ENCODE measurements at places on chromosomes 4 and X. TPM values are rescaled to one million over a fixed set of nuclear protein-coding genes. Genes with fewer than 3 reads are reported as not detected.
A peak's percentile ranks its signal among the peaks of the same experiment; 100 is the strongest.

- no peak for DNase-seq
Measured at GRCh38 chrX:69319376-69319775, 154.1 kb upstream of the PJA1 start.

DNA sequence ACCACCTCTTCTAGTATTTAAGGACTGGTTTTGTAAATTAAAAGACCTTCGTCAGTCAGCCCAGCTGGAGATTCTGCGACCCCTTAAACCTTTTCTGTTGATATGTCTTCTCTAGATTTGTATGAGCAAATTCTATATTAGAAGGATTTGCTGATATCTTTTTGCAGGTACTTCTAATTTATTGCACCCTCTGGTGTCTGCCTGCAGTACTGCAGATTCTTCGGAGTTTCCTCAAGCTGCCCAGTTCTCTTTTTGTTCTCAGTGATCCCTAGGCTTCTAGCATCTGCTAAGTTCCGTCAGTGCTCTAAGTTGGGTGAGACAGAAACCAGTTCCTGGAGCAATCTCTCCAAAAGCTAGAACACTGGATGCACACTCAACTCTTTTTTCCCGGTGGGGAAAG lies 545.2 kb downstream of the C4orf33 start:
- peak; percentile 61 for DNase-seq

The PNMA5 gene
- total RNA-seq: not detected

DNA sequence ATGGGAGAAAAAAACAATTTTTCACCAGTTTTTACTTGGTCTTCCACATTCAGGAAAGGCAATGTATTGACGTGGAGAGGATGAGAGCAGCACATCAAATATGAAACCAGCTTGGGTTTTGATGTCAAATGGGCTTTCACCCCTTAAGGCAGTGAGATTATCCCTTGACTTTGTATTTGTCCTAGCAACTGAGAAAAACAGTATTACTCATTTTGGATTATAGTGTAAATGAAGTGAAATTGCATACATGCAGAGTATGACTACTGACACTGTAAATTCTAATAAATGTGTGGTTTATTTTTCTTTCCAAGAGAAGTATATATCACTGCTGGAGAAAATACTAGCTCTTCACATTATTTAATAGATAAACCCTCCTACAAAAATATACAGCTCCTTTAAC lies 863.6 kb upstream of the IGFBP7 start:
- DNase-seq: no peak

DNA sequence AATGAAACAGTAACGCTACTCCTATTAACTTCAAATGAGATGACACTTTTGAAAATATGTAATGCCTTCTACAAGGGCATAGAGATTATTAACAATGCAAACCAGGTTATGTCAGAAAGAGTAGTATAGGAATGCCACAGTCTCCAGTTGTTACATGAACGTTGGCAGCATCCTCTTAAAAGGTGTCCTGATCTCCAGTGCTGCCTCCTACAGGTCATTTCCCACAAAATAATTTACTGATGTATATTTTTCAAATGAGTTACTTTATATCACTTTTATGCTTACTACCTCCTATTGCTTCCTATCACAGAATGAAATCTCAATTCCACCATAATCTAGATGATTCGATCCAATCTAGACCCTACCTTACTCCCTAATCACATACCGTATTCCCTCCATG lies 195.2 kb upstream of the EPHA5 start:
- DNase-seq: no peak

GRCh38 chr4:178595500-178596138 lies 1153.4 kb upstream of the AGA start:
- DNase-seq: no peak

DNA sequence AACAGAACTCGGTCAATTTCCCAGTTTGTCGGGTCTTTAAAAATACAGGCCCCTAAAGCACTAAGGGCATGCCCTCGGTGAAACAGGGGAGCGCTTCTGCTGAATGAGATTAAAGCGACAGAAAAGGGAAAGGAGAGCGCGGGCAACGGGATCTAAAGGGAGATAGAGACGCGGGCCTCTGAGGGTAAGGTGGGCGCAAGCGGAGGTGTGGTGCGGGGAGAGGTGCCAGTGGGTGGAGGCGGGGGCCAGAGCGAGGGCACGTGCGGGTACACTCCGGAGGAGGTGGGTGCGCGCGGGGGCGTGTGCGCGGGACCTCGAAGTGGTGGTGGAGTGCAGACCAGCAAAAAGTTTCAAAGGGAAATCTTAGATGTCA lies 787 bp upstream of the TET2 start:
- DNase-seq: peak; percentile 21

Data from transverse colon (tissue), 4 donors.